Ecto neural progenitor cell (in vitro differentiated cells): ENCODE measurements at places on chromosomes 6 and 20.

GRCh38 chr6:125095580-125096301, 57.8 kb upstream of the TPD52L1 start:
- no peak for DNase-seq

GRCh38 chr6:38715016-38715689, at the start of gene DNAH8:
DNAH8 (plus strand) TSS chr6:38715311; CDS start chr6:38722810, 7,499 bp downstream.
- DNase-seq = no peak

DNA sequence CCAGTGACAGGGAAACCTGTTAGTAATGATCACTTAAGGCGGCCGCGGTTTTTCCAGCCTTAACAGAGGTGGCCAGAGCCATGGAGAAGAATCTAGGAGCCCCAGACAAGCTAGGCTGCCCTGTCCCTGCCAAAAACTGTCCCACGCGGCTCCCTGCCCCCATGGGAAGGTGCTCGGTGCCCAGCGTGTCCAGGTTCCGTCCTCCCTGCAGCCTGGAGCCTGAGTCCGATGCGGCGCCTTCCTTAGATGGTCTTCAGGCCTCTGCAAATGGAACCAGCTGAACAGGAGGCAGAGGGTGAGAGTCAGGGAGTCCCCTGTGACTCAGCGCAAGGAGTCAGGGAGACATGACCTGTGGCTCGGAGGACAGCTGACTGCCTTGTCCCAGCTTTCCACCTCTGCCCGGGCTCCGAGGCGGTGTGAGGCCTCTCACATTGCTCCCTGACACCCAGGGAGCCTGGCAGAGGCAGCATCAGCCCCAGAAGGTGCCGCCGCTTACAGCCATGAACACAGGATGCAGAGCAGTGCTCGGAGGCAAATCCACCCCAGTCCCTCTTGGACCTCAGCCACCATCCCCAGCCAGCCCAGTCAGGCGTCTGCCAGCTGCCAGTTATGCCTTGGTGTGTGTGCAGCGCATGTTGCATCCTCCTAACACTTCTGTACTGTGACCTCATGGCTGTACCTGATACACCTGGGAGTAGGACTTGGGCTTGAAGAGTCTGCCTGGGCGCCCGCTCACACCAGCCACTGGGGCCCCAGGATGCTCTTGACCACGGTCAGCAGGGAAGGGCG, 377.7 kb downstream of the CDH4 start:
- no peak for DNase-seq

- DNase-seq = no peak
Observed at GRCh38 chr6:161434921-161435747, 161.3 kb upstream of the AGPAT4 start.

DNA sequence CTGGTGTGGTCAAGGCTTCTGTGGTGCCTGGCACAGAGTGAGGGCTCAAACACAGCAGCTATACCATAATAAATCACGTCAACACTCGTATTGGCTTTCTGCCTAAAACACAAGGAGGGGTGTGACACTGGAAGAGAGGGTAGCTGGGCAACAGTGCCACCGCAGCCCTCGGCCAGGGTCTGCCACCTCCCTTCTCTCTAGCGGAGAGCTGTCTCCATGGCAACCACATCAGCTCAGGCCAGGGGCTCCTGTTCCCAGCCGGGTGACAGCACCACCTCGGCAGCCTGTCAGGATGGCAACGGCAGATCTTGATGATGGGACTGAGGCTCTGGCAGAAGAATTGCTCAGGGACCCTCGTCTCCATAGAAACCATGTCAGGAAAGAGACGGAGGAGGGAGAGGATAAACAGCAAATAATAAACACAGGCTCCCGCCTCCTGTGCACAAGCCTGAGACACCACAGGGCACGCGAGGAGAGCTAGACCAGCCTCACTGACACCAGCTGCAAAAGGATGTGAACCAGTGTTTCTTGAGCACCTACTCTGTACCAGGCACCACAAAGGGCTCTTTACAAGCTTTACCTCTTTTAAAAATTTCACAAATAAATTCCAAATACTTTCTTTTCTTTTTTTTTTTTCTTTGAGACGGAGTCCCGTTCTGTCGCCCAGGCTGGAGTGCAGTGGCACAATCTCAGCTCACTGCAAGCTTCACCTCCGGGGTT, 50.4 kb upstream of the TLDC2 start:
- no peak for DNase-seq

GRCh38 chr6:110180228-110181008, at the start of gene CDC40:
CDC40 (plus strand) TSS chr6:110180427; CDS start chr6:110180445, 18 bp downstream.
- peak; percentile 72 for DNase-seq

DNA sequence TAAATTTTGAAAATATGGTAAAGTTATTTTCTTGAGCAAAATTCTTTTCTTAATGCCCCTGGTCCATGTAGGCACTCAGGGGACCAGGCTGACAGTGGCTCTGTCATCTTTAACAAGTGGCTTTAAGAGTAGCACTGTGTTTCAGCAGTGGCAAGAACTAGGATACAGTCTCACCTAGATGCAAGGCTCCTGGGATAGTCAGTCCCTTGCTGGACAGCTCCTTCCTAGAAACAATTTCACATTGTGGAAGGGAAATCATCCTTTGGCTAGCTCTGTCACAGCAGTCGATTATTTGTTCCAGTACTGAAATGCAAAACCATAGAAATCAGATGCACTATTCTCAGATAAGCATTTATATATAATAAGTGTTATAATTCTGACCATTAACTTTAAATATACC, 175.4 kb upstream of the KCNQ5 start:
- no peak for DNase-seq

- peak; percentile 80 for DNase-seq
Observed at GRCh38 chr6:32796848-32797776, 19.7 kb downstream of the HLA-DOB start.

DNA sequence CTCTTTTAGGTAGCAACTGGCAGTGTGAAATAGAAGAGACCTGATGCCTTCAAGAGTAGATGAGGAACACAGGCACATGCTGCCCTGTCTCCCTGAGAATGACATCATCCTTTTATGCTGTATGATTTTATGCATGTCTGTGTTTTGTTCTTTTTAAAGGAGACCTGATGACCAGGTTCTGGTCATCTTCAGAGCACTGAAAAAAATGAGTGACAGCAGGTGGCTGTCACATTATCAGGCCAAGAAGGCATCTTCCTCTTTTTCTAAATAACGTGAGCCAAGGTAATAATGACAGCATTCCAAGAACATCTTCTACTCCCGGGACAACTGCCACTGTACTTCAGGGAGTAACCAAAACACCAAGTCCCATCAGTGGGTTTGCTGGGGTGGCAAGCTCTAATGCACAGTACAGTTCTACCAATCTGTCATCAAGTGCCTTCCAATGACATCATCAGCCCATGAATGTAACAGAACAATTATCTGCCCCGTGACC, 28.9 kb downstream of the CNKSR3 start:
- no peak for DNase-seq

GRCh38 chr6:165863801-165864200, 200.8 kb upstream of the PDE10A start:
- no peak for DNase-seq

DNA sequence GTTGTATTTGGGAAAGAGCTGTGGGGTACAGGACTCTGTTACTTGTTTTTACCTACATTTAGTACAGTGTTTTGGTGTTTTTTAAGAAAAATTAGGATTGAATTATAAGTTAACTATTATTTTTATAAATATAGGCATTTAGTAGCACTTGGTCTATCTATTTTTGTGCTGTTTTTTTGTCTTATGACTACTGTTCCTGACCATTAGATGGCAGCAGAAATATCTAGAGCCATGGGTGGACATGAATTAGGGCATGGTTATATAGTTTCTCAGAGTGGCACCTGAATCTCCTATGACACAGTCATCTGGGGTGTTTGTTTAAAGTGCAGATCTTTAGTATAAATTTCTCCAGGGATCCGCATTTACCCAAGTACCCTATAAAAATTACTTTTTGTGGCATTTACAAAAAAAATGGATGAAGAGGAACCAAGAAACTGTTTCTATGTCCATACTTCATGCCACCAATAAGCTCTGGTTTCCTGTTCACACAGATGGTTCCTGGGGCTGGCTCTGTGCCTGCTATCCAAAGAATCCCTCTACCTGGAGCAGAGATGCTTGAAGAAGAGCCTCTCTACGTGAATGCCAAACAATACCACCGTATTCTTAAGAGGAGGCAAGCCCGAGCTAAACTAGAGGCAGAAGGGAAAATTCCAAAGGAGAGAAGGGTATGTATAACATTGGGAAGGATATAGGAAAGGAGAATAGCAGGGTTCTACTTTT, 19.8 kb downstream of the NFYA start:
- no peak for DNase-seq

- no peak for DNase-seq
Observed at GRCh38 chr6:139144490-139145085, 9.7 kb downstream of the HECA start.

GRCh38 chr6:159695984-159696383, 2.9 kb upstream of the SOD2 start:
- DNase-seq = peak; percentile 11

DNA sequence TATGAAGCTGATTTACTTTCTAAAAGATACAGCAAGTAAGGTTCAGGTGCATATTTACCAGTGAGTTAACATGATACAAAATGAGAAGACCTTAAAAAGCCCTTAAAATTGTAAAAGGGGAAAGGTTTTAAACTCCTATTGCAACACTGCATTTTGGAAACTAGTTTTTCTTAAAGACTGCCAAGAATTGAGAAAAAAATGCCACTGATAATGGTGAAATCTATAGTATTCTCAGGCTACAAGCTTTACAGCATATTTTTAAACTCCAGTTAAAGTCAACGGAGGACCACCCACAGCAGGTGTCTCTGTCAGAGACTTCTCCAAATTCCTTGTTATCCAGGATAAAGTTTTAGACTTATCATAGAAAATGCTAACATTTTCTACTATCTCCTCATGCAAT, 53.6 kb downstream of the ELOVL5 start:
- DNase-seq = no peak

DNA sequence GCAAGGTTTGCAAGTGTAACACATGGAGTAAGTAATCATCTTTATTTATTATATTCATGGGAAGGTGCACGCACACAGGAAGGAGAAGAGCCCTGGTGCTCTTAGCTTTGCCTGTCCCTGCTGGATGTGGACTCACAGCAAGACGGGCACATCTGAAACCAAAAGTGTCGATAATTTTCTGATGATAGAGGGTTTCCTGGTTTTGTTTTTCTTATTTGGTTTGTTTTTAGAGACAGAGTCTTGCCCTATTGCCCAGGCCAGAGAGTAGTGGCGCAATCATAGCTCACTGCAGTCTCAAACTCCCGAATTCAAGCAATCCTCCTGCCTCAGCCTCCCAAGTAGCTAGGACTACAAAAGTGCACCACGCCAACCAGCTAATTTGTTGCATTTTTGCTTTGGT, 7.8 kb upstream of the KHDC1L start:
- DNase-seq = no peak

- no peak for DNase-seq
Observed at GRCh38 chr20:35503841-35504561, 25.5 kb downstream of the C20orf173 start.

GRCh38 chr20:54619682-54620081, 144.3 kb downstream of the DOK5 start:
- no peak for DNase-seq

DNA sequence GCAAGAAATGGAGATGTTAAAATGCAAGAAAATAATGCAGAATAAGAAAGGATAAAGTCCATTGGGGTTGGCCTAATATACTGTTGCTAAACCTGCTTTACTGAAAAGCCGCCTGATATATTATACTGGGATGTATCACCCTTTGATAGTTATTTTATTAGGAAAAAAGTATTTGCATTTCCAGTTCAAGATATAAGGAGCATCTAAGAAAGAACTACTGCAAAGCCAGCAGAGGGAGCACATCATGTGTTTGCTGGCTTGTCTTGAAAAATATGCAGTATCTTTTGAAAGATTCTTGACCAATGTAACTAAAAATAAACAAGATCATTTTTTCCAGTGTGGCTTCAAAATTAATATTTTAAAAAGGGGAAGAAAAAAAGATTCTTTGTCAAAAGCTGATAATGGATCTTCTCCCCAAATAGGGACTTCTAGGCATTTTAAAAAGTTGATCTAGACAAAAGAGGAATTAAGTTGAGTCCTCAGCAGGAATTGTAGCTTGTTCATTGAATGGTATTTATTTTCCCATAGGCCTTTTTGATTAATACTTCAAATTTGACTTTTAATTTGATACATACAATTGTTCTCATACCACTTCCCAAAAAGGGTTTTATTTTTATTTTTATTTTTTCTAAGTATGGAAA, 214.9 kb downstream of the ZFAND3 start:
- no peak for DNase-seq

GRCh38 chr20:237489-237888, 10.4 kb downstream of the DEFB129 start:
- no peak for DNase-seq

- no peak for DNase-seq
Observed at GRCh38 chr6:119012521-119012920, 65.9 kb downstream of the FAM184A start.

DNA sequence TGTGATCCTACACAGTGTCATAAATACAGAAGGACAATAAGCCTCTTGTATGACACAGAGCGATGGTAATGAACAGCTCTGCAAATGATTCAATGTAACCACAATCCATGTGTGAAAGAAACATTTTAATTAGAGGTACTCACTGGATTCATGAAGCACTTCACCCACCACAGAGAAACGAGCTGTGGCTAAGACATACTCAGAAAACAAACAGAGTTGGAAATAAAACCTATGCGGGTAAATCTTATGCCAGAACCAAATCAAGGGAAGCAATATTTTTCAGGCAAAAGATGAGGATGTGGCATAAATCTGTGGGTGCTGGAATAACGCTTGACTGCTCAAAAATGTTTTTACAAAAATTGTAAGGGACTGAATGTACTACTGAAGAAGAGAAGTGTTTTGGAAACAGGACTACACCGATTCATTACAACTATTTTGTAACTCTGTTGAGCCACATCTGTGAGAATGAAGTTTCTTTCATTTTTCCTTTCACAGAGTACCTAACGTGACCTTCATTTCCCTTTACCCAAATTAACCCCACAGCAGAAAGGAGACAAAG, 112.1 kb downstream of the WDR27 start:
- DNase-seq = no peak

- DNase-seq = peak; percentile 85
Observed at GRCh38 chr20:25081065-25081729, 744 bp downstream of the VSX1 start.

DNA sequence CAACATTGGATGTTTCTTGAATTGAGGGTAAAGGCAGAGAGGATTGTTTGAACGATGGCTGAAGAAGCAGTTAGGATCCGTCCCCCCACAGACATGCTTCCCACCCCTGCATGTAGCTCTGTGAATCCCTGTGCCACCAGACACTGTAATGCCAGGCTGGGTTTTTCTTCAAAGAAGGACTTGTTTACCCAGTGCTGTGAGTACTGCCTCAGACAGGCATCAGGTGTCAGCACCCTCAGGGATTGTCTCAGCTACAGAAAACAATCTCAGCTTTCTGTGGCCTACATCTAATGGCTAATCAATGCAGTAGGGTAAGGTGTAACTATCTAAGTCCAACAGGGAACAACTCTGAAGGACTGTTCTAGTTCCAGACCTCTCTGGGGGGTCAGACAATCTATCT, 853.0 kb upstream of the EPHA7 start:
- DNase-seq = no peak
